Aortic smooth muscle cell (primary cell): ENCODE measurements at places on chromosomes 12 and 14. TPM values are rescaled to one million over a fixed set of nuclear protein-coding genes. Genes with fewer than 3 reads are reported as not detected.

The ZC2HC1C gene
- 0.99 and 1.1 TPM in 2 replicates for total RNA-seq

The FGF23 gene
- not detected in 2 replicates for total RNA-seq

The TMEM121 gene
- total RNA-seq = 8.3 and 11.8 TPM in 2 replicates

The RBMS2 gene
- total RNA-seq = 11.5 and 19.6 TPM in 2 replicates

The PTGDR gene
- total RNA-seq = 0.79 and 0.87 TPM in 2 replicates

The LRRK2 gene
- total RNA-seq = 22.5 and 22.9 TPM in 2 replicates

The PLA2G1B gene
- 0.25 TPM in 1 of 2 replicates, not detected in the other for total RNA-seq

The ANKS1B gene
- 3.0 and 3.7 TPM in 2 replicates for total RNA-seq

The DPPA3 gene
- not detected in 2 replicates for total RNA-seq

The LGR5 gene
- 0.79 and 2.1 TPM in 2 replicates for total RNA-seq
